Posterior cingulate gyrus (tissue), 11 donors: ENCODE measurements at places on chromosomes 2 and 18.

GRCh38 chr2:34492561-34493455, 893.7 kb upstream of the FAM98A start:
- no peak for DNase-seq

DNA sequence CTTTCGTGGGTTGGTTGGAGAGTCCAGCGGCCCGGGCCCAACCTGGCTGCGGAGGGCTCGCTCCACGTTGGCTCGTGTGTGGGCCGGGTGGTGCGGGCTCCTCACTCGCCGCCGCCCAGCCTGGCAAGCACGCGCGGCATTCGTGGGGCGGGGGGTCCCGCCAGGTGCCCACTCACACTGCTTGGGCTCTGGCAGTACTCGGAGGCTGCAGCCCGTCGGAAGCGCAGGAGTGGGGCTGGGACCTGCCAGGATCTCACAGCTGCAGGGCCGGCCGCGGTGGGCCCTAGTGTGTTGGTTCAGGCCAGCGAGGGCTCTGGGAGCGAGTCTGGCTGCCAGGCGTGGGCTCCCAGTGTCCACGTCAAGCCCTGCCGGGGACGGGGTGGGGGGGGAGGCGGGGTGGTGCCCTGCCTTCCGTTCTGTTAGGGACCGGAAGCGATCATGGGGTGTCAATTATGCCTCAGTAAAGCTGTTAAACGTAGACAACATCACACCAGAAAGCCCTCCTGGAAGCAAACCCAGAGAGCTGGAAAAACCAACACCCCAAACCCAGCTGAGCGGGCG, 1.0 kb upstream of the HS6ST1 start:
- no peak for DNase-seq

- no peak for DNase-seq
These were observed 89.3 kb upstream of the NCKAP5 start for GRCh38 chr2:133657591-133657990.

DNA sequence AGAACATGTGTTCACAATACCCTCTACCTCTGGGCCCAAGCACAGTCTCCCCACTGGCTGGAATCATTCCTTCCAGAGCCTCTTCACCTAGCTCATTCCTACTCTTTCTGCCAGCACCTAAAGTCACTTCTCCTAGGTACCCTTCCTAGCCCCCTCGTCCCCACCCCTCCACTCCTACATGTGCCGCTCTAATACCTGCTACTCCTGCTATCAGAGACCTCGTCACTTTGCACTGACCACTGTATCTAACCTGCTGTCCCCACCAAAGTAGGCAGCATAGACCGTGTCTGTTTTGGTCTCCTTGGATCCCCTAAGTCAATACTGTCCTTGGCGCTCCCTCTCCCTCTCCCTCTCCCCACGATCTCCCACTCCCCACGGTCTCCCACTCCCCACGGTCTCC, 53.2 kb upstream of the PKDCC start:
- DNase-seq = no peak

GRCh38 chr2:48138898-48139297, 232.6 kb upstream of the FBXO11 start:
- DNase-seq = no peak

DNA sequence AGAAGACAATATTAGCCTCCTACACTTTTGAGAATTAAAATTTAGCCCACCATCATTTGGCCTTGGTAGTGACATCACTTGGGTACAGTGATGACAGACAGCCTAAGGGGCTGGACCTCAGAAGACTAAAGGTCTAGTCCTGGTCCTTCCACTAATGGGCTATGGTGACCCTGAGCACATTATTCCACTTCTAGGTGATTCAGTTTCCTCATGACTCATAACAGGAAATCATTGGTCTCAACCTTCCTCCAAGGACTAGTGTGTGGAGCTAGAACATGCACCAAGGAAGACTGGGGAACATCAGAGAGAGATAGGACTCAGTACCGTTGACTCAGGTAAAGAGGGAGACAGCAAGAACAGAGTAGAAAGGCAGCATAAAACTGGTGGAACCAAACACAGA, 64.0 kb downstream of the TFCP2L1 start:
- DNase-seq = no peak

DNA sequence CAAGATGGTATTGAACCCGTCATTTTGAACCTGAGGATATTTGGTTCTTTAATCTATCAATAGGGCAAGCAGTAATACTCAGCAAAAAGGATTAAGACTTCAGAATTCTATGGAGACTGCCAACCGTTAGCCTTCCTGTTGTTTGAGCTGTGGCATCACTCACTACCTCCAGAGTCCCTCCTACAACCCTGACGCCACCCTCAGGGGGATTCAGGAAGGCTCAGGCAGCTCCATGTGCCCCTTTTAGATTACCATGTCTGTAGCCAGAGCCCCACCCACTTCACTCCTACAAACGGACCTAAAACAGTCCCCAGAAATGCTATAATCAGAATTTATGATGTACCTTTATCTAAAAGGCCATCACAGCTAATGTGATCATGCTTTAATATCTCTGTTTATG, 172.9 kb downstream of the EPHA4 start:
- DNase-seq = no peak

GRCh38 chr2:100247256-100248043, 74.9 kb downstream of the LONRF2 start:
- no peak for DNase-seq

DNA sequence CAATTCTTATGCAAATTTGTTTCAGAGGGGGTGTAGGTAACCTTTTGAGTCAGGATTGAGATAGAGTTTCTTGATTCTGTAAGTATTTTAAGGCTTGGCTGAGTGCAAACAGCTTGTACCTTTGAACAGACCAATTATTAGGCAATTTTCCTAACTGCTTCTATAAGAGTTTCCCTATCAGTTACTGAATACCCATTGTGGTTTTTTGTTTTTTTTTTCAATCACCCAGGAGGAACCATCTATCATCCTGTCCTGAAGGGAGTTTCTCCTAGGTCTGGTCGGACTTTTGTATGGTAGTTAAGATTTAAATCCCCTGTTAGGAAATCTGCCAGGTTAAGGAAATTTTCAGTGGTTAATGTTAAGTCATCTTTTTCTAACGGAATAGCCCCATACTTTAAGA, 319.4 kb upstream of the SLC39A10 start:
- no peak for DNase-seq
